Posterior vena cava (tissue), 2 donors: ENCODE measurements at places on chromosomes 6 and 20.

DNA sequence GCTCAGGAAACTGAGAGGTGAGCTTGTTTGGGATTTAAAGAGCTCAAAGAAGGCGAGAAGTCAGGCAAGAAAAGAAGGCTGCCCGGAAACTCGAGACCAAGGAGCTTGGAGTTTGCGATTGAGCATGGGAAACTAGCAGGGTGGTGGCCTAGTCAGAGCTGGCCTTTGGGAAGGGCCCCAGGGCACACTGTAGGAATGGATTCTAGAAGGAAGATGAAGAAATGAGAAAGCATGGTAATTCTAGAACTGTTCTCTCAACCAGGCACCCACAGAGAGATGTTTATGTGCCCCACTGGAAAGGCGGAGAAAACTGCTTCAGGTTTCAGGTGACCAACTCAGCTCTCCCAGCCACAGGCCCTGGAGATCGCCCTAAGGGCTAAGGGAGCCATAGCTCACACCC, 126.2 kb downstream of the FOXO3 start:
- no peak for DNase-seq

- no peak for DNase-seq
Observed at GRCh38 chr20:23370873-23371272, 8.9 kb downstream of the GZF1 start.

- no peak for DNase-seq
Observed at GRCh38 chr6:44105993-44106740, 21.1 kb downstream of the MRPL14 start.

GRCh38 chr6:137341681-137342195, 122.6 kb upstream of the IFNGR1 start:
- no peak for DNase-seq

DNA sequence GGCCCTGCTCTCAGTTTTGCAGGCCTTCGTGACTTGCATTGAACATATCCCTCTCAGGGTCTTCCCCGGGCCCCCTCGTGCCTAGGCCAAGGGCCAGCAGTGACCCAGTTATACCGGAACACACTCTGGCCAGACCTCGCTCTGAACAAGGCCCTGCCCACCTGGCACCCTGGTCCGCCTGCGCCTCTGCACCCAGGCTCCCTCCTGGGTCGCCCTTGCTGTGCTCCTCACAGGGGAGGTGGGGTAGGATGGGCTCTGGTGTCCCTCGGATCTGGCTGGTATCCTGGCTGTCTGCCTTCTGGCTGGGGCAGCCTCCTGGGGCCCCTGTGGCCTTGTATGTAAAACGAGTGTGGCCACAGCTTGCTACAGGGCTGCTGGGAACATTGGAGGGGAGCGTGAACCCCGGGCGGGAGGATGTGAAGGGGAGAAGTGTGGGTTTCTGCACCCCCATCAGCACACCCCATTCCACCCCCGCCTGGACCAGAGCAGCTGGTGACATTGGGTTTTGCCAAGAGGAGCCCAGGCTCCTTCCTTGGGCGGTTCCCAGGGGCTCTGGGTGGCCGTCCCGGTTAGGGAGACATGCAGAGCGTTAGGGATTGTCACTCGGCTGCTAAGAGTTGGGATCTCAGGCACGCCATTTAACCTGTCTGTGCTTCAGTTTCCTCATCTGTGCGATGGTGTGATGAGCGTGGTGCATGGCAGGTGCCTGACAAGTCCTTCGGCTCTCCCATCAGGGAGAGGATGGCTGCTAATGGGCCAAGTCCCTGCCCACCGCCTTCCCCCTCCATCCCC, 17.5 kb downstream of the SRC start:
- DNase-seq: peak; percentile 73

GRCh38 chr20:53413186-53413631, 180.4 kb downstream of the ZNF217 start:
- DNase-seq: peak; percentile 81

GRCh38 chr20:45965169-45966002, 6.6 kb downstream of the ZNF335 start:
- peak; percentile 78 for DNase-seq

DNA sequence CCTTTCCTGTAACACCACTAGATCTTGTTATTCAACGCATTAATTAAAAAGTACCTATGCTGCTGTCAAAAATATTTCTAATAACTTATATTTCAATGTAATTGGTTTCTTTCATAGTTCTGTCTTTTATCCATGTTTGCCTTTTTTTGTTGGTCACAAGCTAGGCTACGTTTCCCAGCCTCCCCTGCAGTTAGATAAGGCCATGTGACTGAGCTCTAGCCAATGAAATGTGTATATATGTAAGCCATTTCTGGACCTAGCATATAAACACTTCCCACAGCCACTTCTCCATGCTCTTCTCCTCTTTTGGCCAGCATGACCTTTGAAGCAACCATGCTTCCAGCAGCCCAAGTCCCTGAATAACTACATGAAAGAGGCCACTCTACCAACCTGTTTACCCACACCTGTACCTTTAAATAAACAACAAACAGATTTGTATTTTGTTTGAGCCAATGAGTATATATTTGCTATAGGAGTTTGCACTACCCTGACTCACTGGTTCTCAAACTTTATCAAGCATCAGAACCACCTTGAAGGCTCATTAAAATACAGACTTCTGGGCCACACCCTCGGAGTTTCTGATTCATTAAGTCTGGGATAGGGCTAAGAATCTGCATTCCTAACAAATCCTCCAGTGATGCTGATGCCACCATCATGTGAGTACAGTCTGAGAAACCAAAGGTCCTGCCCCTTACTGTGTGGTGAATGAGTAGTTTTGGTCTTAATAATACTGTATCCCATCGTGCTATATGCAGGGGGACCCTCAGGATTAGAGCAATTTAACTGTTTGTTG, 45.6 kb upstream of the BEND6 start:
- no peak for DNase-seq

DNA sequence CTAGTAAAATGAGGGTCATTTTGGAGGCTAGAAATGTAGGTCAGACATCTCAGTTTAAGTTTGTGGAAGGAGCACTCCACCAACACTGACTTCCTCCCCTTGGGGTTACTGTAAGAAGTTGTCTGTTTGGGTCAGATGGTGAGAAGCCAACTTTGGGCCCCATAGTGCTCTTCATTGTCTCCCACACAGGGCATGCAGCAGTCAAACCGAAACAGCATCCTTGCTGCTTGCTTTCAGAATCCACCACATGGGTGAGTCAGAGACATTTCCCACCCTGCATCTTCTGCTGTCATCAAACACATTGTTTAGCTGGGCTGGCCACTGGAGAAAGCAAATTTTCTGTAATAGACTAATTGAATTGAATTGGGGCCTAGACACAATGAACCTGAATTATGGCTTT, 16.8 kb downstream of the IL17F start:
- DNase-seq: no peak

- no peak for DNase-seq
Observed at GRCh38 chr6:24861934-24862333, 63.2 kb upstream of the ARMH2 start.

DNA sequence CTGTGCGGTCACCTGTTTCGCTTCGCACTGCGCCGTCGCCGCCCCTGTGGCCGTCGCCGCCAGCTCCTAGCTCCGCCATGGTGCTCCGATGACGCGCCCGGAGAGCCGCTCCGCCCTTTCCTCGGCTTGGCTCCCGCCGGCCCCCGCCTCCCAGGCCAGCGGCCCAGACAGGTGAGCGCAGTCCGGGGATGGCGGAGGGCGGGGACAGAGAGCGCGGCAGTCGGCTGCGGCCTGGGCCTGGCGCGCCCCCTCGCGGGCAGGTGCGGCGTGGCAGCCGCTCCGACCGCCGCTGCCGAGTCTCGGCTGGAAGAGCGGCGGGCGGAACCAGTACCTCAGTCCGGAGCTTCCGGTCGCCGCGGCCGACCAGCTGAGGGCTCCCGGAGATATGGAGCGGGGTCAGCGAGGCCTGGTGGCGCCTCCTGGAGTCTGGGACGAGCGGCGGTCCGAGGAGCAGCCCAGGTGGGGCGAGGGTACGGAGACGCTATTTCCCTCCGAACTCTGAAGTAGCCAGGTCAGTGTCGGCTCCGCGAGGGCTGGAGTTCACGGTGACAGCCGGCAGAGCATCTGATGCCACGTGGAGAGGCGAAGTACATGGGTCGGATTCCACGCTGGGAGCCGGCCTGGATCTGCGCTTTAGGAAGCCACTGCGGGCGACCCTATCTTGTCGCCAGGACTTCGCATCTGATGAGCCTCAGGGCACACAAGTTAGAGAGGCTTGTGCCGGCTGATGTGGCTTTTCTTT, at the start of gene MAP7:
Gene MAP7 (minus strand): TSS at position 93 of the 742 bp plus-strand sequence. CDS start 14 bp downstream, at position 79.
- DNase-seq: peak; percentile 85

DNA sequence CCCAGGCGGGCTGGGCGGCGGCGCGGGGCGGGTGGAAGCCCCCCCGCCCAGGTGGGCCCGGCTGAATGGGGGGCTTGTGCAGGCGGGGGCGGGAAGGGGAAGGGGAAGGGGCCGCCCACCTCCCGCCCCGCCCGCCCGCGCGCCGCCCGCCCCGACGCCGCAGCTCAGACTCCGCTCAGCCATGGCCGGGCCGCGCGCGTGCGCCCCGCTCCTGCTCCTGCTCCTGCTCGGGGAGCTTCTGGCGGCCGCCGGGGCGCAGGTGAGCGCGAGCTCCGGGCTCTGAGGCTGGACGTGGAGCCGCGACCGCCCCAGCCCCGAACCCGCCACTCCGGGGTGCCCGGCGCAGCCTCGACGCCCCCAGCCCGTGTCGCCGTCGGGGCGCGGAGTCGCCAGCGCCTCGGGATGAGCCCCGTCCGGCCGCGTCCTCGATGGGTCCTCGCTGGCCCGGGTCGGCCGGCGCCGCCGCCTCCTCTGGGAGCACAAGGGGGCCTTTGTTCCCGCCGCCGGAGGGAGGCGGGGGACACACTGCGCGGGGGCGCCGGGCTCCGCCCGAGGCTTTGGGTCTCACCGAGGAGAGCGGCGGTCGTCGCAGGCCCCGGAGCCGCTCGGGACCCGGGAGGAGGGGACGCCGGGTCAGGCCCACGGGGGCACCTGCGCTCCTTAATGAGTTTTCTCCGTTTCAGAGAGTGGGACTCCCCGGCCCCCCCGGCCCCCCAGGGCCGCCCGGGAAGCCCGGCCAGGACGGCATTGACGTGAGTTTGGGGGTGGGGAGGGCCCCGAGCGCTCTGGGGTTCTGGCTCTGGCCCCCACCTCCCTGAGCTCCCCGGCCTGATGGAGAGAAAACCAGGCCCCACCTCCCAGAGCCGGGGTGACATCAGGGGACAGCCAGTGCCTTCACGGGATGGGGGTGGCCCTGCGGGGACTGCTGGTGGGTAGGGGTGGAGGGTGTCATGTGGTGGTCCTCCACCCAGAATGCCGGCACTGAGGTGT, at the start of gene COL9A3:
Gene COL9A3 (plus strand): TSS at position 167 of the 990 bp plus-strand sequence. CDS start 15 bp downstream, at position 182.
- DNase-seq: no peak

- no peak for DNase-seq
Observed at GRCh38 chr6:130946076-130946475, 117.0 kb downstream of the EPB41L2 start.

DNA sequence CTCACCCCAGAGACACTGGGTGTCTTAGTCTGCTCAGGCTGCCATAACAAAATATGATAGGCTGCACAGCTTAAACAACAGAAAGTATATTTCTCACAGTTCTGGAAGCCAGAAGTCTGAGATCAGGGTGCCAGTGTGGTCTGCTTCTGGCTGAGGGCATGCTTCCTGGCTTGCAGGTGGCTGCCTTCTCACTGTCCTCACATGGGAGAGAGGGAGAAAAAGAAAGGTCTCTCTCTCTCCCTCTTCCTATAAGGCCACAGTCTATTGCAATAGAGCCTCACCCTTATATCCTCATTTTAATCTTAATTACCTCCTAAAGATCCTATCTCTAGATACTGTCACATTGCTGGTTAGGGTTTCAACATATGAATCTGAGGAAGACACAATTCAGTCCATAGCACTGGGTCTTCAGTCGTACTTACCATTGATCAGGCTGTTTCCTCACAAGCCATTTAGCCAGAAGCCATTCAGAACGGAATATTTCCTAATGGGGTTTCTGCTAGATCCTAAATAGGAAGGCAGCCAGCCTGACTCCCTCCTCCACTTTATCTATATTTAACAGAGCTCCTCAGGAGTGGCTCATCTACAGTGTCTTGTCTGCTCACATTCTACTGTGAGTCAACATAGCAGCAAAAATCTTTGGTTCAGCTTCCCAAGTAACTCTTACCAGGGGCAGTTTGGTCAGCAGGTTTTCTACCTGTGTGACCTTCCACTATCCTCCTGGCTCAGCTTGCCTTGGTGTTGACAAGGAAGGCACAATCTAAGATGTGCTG, 42.2 kb downstream of the CD164 start:
- DNase-seq: no peak

DNA sequence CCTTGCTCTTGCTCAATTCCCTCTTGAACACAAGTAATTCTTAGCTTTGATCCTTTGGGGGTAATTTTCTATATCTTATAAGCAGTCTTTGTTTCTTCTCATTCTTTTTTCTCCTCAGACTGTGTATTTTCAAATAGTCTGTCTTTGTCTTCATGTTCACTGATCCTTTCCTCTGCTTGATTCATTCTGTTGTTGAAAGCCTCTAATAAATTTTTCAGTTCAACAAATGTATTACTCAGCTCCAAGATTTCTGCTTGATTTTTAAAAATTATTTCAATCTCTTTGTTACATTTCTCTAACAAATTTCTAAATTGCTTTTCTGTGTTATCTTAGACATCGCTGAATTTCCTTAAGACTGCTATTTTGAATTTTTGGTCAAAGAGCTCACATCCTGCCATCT, 11.5 kb downstream of the RSPH3 start:
- DNase-seq: no peak

GRCh38 chr20:19301843-19302242, 89.4 kb downstream of the SLC24A3 start:
- no peak for DNase-seq

DNA sequence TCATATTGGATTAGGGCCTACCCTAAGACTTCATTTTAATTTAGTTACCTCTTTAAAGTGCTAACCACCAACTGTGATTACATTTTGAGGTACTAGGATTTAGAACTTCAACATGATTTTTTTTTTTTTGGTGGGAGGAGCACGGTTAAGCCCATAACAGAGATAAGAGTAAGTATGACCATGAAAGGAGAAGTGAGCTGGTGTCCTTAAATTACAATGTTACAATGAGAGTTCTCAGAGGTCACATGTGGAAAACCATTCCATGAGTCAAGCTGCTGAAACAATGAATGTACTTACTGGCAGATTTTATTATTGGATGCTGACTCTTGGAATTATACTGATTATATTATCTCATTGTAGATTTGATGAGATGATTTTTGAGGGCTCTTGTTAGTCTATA, 779.3 kb upstream of the CITED2 start:
- DNase-seq: no peak

- no peak for DNase-seq
Observed at GRCh38 chr20:13285408-13285807, 64.3 kb downstream of the ISM1 start.

DNA sequence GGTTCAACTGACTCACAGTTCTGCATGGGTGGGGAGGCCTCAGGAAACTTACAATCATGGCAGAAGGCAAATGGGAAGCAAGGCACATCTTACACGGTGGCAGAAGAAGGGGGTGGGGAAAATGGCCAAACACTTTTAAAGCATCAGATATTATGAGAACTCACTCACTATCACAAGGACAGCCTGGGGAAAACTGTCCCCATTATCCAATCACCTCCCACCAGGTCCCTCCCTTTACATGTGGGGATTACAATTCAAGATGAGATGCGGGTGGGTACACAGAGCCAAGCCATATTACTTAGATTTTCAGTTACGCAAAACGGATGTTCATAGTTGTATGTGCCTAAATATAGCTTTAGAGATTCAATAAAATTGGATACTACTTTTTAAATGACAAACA, 25.6 kb downstream of the CYP39A1 start:
- no peak for DNase-seq

- DNase-seq: peak; percentile 37
Observed at GRCh38 chr6:79525272-79526100, 11.7 kb downstream of the LCA5 start.

GRCh38 chr6:34125939-34126338, 19.9 kb downstream of the GRM4 start:
- DNase-seq: no peak

GRCh38 chr6:163695414-163695864, 280.9 kb downstream of the QKI start:
- DNase-seq: no peak

- no peak for DNase-seq
Observed at GRCh38 chr20:9114709-9115108, 45.8 kb downstream of the PLCB4 start.
